ENCODE measurements at places on chromosomes 2 and 18.

GRCh38 chr2:197092431-197092830 lies 165.9 kb upstream of the PGAP1 start:
- no peak for DNase-seq

GRCh38 chr2:15162620-15163019 lies 398.5 kb downstream of the NBAS start:
- DNase-seq, result no peak

- DNase-seq, result no peak
Measured at GRCh38 chr18:3660739-3661515, 211.0 kb downstream of the TGIF1 start.

DNA sequence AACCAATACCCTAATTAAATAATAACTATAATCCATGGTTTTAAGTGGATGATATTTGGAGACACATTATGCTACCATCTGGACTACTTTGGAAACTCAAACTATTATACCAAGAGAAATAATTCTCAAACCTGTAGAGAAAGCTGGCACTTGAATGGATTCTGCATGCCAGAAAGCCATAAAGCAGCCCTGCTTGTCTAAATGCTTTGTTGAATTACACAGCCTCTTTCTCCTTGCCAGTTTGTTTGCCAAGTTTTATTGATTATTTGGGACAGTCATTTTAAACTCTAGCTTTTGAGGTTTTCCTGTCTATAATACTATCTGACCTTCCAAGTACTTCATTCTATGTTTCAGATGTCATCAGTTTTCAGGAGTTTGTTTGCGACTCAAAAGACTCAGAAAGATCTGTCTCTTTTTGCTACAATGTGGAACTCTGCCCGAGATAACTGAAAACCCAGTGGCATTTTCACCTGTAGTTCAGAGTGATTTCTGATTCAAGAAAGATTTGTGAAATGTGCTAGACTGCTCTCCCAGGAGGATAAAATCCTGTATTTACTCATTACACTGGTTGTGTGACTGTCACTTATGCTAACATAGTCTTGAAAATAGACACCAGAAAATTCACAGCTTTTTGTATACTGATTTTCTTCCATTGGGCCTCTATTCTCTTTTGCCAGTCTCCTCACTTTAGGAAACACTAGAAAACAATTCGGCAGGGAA lies 29.2 kb upstream of the MBOAT2 start:
- DNase-seq, result no peak

DNA sequence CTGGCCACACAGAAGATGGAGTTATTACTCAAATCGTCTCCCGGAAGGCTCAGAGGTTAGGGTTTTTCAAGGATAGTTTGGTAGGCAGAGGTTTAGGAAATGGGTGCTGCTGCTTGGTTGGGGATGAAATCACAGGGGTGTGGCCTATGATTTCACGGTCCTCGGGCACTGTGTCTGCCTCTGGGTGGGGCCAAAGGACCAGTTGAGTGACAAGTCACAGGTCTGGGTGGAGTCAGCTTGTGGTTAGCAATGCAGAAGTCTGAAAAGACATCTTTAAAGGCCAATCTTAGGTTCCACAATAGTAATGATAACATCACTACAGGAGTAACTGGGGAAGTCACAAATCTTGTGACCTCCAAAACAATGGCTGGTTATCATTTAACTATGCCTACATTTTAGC lies 387.8 kb downstream of the ZNF521 start:
- no peak for DNase-seq

GRCh38 chr2:206198677-206199076 lies 39.0 kb downstream of the EEF1B2 start:
- no peak for DNase-seq

- DNase-seq, result no peak
Measured at GRCh38 chr18:26584745-26585144, 36.4 kb upstream of the KCTD1 start.

DNA sequence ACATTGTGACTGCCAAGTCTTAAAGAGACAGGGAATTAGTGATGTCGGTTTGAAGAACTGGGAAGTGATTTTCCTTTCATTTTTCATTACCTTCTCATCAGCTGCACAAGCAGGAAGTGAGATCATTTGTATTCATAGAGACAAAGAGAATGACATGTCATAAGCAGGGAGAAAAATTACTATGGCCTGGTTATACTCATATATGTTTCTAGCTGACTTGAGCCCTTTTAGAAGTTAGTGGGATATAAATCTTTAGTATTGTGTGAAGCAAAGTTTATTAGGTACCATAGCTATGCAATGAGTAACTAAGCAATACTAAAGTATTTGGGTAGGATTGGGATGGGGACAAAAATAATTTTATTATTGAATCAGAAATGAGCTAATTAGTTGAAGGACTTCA lies 284.1 kb downstream of the PID1 start:
- DNase-seq, result no peak

DNA sequence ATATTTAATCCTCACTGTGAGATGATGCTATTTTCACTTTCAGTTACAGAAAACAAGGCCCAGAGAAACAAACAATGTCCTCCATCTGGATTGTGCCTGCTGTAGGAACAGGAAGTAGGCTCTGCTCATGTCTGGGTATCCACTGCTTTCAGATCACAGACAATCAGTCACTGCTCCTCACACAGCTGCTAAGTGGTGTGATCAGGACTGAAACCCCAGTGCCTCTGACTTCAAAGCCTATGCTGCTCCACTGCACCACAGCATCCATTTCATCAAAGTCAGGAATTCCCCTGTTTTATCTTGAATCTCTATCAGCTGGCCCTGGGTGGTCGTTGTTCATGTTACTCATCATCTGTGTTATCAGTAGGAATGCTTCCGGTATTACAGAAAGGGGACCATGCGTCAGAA lies 303.8 kb upstream of the TRIB2 start:
- DNase-seq, result peak; percentile 8

- no peak for DNase-seq
Measured at GRCh38 chr2:20771299-20771698, 51.6 kb downstream of the LDAH start.

- no peak for DNase-seq
Measured at GRCh38 chr18:14927701-14928100, 179.7 kb downstream of the ANKRD30B start.

- no peak for DNase-seq
Measured at GRCh38 chr2:13201924-13202323, 485.2 kb downstream of the TRIB2 start.

DNA sequence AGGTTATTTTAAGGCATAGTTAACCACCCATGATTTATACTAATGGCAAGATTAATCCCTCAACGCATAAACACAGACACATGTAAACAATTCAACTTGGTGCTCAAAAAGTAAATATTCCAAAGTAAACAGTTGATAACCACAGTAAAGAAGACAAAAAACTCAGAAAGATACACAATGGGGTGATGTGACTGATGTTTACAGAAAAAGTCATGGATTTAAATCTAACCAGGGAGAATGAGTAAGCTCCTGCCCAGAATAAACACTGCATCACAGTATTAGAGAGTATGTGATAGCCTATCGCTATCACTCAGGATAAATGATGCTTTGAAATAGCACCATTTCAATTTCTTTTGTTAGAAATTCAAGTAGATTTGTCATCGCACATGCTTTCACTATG lies 49.3 kb downstream of the HIBCH start:
- no peak for DNase-seq

Data from T follicular helper cell (primary cell).